Pancreas (tissue), 10 donors: ENCODE measurements at places on chromosomes 4 and X.

DNA sequence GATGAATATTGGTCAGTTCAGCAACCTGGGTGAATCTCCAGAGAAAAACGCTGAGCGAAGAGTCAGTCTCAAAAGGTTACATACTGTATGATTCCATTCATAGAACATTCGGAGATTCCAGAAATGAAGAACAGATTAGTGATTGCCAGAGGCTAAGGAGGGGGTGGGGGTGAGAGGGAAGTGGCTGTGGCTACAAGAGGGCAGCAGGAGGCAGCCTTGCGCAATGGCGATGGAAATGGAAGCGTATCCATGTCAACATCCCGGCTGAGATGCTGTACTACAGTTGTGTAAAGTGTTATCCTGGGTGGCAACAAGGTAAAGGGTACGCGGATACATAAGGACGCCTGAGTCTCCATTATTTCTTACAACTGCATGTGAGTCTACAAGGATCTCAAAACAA lies 18.0 kb downstream of the LYAR start:
- DNase-seq = no peak
- H3K4me1 ChIP-seq = no peaks in the 10 kb centered on the region
- no peak overlapping the region for H3K27ac ChIP-seq
- H3K4me3 ChIP-seq = no peak overlapping the region
- no peaks in the 10 kb centered on the region for H3K27me3 ChIP-seq

DNA sequence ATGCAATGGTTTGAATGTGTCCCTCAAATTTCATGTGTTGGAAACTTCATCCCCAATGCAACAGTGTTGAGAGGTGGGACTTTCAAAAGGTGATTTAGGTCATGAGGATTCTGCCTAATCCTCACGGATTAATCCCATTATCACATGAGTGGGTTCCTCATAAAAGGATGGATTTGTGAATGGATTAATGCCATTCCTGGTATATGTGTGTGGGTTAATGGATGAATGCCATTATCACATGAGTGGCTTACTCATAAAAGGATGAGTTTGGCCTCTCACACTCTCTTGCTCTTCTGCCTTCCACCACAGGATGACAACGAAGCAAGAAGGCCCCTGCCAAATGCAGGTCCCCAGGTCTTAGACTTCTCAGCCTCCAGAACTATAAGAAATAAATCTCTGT lies 30.5 kb upstream of the NEUROG2 start:
- H3K4me1 ChIP-seq = no peaks in the 10 kb centered on the region
- H3K36me3 ChIP-seq = no peaks in the 10 kb centered on the region
- no peak overlapping the region for H3K27ac ChIP-seq
- H3K27me3 ChIP-seq = no peaks in the 10 kb centered on the region
- no peak for DNase-seq

DNA sequence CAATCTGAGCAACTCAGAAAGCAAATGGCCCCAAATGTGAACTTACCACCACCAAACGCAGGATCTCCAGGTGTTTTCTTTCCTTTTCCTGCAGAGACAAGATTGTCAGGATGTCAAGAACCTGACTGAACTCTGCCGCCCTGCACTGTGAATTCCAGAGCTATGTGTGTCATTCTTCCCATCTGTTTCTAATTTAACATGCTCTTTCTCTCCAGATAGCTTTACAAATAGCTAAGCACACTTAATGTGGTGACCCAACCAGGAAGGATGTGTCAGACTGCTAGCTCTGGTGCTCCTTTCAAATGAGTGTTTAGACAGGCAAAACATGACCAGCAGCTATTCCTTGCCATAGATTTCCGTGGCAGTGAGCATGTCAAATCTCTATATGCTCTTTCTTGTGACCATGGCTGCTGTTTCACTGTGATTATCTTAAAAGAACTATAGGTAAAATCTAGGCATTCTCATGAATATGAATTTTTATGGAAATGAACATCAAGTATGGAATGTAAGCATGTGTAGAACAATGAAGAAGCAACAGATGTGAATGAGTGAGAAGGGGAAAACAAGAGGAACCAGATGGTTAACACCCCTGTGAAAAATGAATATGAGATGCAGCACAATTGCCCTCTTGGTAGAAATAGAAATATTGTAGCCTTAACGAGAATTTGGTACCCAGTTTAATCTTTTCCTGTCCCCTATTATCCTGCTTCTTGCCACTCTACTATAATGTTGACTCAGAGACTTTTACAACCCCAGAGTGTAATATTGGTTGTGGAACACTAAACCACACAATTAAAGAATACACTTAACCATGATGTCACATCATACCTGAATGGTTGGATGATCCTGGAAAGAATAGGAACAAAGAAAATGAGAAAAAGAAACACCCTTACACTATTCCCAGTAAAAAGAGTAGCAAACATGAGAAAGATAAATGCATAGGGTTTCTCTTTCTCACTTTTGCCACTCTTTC lies 247.8 kb upstream of the DKK2 start:
- no peak overlapping the region for H3K27ac ChIP-seq
- H3K4me3 ChIP-seq = no peak overlapping the region
- no peaks in the 10 kb centered on the region for H3K27me3 ChIP-seq
- DNase-seq = no peak
- no peaks in the 10 kb centered on the region for H3K4me1 ChIP-seq

DNA sequence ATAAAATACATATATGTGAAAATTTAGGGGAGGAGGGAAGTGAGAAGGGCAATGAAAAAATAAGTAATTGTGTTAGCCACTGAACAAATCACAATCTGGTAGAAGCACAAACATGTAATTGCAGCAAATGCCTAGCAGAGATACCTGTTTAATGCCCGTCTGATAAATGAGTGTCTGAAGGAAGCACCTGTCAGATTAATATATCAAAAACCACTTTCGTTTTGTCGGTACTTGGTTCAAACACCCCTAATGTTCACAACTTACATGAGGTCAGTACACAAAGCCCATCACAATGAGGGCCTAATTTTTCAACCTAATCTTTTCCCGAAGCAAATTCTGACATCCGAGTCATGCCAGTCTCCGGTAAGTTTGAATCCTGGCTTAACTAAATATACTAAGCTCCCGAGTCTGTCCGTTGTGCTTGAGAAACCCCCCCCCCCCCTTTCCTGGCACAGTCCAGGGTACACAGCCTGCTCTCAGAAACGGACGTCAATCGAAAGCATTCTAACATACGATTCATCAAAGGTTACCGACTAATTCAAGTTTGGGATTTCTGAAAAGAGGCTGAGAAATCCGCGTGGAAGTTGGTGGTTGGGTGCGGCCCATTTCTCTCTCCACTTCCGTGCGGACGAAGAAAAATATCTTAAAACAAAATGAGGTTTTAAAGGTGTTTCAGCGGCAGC lies 758 bp downstream of the SDAD1 start:
- no peaks in the 10 kb centered on the region for H3K36me3 ChIP-seq
- H3K4me1 ChIP-seq = no peaks in the 10 kb centered on the region
- H3K27ac ChIP-seq = peak overlapping the region; percentile 43
- DNase-seq = no peak
- no peaks in the 10 kb centered on the region for H3K27me3 ChIP-seq
- peak overlapping the region; percentile 77 for H3K4me3 ChIP-seq

GRCh38 chr4:186722796-186723291 lies 812 bp downstream of the FAT1 start:
- H3K4me1 ChIP-seq = no peaks in the 10 kb centered on the region
- peak overlapping the region; percentile 87 for H3K27ac ChIP-seq
- H3K27me3 ChIP-seq = no peaks in the 10 kb centered on the region

- H3K4me1 ChIP-seq = no peaks in the 10 kb centered on the region
- no peaks in the 10 kb centered on the region for H3K36me3 ChIP-seq
- no peak overlapping the region for H3K4me3 ChIP-seq
- DNase-seq = no peak
- H3K27me3 ChIP-seq = no peaks in the 10 kb centered on the region
These were observed 6.9 kb upstream of the GPR78 start for GRCh38 chr4:8573266-8573665.

DNA sequence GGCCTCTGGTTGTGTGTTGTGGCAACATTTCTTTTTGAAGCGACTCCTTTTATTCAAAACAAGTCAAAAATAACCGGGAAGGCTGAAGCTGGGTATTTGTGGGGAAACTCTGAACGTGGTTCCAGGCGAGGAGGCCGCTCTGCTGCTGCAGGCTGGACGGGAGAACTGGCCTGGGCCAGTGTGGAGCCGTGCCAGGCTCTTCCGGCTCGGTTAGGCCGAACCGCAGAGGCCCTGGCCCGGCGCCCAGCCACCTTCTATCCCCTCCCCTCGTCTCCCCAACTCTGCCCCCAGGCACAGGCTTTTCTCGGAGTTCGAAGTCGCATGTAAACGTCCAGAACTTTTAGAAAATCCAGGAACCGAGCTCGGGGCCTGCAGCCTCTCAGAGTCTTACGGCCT lies 2.4 kb upstream of the BCOR start:
- no peak overlapping the region for H3K4me3 ChIP-seq
- peaks cover 3% of the 10 kb centered on the region for H3K4me1 ChIP-seq
- no peak overlapping the region for H3K27ac ChIP-seq
- H3K36me3 ChIP-seq = no peaks in the 10 kb centered on the region
